Skin of body (tissue), 3 donors: ENCODE measurements at places on chromosomes 2 and 18. TPM values are rescaled to one million over a fixed set of nuclear protein-coding genes. Genes with fewer than 3 reads are reported as not detected.
A peak's percentile ranks its signal among the peaks of the same experiment; 100 is the strongest.

GRCh38 chr2:197857476-197858107 is 53.2 kb downstream of the PLCL1 start:
- DNase-seq, result no peak

DNA sequence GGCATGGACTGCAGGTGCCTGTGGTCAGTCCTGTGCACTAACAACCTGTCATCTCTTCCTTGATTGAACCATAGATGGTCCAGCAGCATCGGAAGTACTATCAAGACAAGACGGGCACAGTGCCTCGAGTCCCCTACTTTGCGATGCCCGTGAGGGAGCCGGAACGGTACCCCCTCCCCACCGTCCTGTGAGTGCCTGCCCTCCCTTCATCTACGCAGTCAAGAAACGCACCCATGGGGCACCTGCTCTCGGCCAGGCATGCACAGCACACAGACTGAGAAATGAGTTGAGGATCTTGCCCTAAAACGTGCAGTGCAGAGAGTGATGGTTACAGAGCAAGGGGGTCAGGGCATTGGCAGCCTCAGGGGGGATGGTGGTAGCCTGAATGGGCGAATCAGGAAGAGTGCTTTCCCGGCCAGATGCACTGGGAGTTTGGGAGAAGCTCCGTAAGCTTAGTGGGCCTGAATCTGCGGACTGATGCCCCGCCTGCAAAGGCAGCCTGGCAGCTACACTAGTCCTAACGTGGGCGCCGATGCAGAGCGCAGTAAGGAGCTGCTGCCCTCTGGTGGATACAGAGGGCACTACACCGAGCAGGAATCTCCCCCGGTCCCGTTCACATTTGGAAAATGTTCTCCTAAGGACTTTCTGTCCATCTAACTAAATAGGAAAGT is 63.6 kb downstream of the CIB4 start:
- peak; percentile 6 for DNase-seq

DNA sequence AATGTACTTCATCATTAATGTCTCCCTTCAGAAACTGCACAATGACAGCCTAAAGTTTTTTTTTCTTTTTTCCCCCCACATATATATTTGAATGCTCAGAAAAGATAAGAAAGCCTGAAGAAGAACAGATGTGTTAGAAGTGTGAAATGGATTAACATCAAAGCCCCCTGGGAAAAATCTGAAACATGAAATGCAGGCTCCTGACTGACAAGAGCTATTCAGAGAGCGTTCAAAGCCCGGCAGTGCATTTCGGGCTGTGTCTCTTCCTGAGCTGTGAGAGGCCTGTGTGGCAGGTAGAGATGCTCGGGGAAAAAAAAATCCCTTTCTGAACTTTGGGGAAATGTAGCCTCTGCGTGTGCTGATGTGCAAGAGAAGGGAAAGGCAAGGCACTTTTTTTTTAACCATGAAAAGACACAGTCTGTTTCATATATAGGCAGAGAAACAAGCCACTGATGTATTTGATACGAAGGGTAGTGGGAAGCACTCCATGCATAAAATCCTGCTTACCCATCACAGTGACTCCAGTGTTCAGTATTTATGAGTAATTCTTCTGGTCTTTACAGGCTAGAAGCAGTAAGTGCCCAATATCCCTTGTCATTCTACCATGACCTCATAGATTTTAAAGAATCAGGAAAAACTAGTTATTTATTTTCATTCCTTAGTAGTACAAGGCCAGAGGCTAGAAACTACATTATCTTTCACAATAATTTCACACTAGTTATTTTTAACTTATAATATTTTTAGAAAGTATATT is 1574.2 kb upstream of the PIK3C3 start:
- no peak for DNase-seq

GRCh38 chr18:30361864-30362540 is 680.5 kb downstream of the DSC3 start:
- no peak for DNase-seq

GRCh38 chr2:233117811-233118647 is 57.9 kb downstream of the INPP5D start:
- DNase-seq, result no peak

DNA sequence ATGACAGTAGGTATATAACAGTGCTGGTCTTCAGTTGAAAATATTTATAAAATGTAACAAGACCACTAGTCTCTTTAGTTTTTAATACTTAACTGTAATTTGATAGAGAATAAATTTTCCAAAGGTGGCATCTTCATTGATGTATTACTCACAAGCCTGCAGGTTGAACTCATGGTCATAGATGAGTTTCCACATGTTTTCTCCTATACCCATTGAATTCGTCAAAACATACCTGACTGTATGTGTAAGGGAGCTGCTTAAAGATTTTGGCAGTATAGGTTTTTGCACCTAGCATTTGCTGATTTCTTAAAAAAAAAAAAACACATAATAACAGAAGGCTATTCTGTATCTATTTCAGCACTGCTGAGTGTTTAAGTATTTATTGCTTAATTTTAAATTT is 112.9 kb downstream of the FMNL2 start:
- no peak for DNase-seq

CHRNA1 gene
- total RNA-seq, result 4.2 TPM
